Germinal center (tissue), 1 donor: ENCODE measurements at places on chromosomes 6 and 20.
A peak's percentile ranks its signal among the peaks of the same experiment; 100 is the strongest.

GRCh38 chr6:118387921-118388701, 160.0 kb upstream of the PLN start:
- DNase-seq = no peak

DNA sequence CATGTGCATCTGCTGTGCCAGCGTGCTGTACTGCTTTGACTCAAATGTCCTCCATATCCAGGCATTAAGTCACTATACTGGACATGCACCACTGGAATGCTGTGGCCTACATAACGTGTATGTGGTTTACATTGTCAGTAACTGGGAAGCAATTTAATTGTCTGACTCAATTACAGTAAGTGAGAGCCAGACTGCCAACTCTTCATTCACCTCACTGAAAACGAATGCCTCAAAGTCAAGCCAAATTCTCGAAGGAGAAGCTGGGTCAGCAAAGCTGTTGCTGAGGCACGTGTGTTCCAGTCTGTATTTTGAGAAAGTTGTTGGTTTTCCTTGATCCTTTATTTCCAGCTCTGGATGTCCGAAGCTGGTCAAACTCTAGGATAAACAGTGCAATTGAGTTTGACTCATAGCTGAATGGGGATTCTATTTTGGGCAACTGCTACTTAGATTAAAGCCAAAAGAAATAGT, 534.3 kb downstream of the COL12A1 start:
- DNase-seq = no peak

DNA sequence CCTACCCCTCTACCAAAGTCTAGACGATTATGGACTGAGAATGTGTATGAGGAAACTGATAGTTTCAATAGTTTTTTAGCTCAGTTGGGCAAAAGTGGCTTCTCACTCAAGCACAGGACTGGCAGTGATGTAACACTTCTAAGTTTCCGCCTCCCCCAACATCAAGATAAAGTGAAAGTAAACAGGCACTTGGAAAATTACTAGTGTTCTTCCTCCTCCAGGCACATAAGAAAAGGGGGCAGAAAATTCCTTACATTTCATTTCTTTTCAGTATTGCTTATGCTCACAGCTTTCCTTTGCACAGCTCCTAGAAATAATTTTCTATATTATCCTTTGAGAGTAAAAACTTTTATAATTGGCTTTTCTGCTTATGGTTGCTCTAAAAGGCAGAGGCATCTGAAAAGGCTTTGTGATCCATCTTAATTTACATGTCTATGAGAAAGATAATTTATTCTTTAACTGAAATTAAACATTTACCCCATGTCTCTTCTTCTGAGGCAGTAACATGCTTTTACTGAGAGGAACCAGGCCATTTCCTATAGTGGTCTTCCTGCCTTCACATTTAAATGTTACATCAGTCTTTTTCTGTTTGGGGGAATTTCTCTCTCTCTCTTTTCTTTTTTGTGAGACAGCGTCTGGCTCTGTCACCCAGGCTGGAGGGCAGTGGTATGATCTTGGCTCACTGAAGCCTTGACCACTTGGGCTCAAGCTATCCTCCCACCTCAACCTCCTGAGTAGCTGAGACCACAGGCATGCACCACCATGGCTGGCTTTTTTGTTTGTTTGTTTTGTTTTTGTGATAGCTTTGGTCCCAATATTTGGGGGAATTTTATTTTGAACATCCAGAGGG, 65.0 kb upstream of the EEF1A1 start:
- DNase-seq = peak; percentile 57

- no peak for DNase-seq
Observed at GRCh38 chr6:161644521-161644920, 370.7 kb upstream of the AGPAT4 start.

DNA sequence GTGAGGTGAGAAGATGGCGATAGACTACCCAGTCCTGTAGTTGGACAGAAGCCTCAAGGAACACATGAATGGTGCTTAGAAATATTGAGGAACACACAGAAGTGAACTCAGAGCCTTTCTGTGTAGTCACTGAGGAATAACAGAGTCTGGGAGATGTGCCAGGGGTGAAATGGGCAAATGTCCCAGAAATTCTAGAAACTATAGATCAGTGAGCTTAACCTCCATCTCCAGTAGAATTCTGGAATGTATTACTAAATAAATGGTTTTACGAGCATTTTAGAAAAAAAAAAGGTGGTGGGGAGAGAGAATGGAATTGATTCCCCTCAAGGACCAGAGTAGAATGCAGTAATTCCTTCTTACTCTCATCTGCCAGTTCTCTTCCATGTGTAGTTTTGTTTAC, 380.0 kb downstream of the LMBRD1 start:
- no peak for DNase-seq

GRCh38 chr6:134731615-134732014, 218.3 kb downstream of the ALDH8A1 start:
- no peak for DNase-seq

GRCh38 chr20:52936351-52937340, 35.5 kb upstream of the TSHZ2 start:
- no peak for DNase-seq

GRCh38 chr6:56582236-56582635, 60.5 kb downstream of the DST start:
- DNase-seq = no peak

GRCh38 chr6:22367346-22367745, 70.5 kb upstream of the PRL start:
- no peak for DNase-seq

GRCh38 chr6:166394036-166394892, 11.5 kb upstream of the MPC1 start:
- no peak for DNase-seq

GRCh38 chr6:127120023-127120786, 1.7 kb downstream of the RSPO3 start:
- DNase-seq = no peak

DNA sequence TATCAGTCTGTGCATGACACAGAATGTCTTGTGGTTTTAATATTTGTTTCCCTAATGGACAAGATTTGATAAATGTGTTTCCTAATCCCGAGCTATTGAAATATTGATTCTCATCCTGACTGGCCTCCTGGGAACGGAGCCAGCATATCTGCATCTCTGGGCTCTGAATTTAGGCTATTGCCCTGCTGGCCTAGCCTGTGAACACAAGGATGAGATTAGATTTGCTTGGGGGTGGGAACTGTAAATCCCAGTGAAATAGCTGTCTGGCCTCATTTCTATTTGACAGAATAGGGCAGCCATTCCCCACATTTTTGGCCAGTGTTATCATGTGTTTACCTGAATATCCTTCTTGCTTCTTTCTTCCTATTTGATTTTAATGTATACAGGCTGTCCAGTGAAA, 198.4 kb upstream of the SOX4 start:
- no peak for DNase-seq

- no peak for DNase-seq
Observed at GRCh38 chr20:57818418-57819181, 108.8 kb upstream of the PMEPA1 start.

- DNase-seq = no peak
Observed at GRCh38 chr6:11601776-11602605, 64.4 kb downstream of the TMEM170B start.

- DNase-seq = no peak
Observed at GRCh38 chr6:118584911-118585310, 36.8 kb downstream of the PLN start.

DNA sequence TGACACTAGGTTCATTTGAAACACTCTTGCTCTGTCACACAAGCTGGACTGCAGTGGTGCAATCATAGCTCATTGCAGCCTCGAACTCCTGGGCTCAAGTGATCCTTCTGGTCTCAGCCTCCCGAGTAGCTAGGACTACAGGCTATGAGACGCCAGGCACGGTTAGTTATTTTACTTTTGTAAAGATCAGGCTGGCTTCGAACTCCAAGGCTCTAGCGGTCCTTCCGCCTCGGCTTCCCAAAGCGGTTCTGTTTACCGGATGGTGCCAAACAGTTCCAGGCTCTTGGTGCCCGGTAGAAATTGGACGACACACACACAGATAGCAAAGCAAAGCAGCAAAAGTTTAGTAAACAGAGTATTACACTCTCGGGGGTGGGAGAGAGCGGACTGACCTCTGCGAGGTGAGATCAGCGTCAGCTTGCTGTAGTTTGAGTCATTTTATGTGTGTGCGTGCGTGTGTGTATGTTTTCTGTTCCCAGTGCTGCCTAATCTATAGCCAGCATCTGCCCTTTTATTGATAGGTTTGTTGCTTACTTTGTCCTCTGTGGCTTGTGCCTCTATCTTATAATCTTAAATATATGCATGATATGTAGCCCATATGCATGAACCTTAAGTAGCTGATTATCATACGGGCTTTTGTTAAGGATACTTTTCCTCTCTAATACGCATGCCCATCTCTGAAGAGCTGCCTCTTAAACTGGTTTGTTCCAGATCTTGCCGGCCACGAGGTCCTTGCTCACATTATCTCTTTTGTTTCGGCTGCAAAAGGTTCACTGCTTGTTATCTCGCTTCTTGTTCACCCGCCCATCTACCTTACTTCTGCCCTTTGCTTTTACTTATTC, 75.2 kb downstream of the OR2B2 start:
- DNase-seq = peak; percentile 60

- DNase-seq = peak; percentile 11
Observed at GRCh38 chr6:68638230-68638900, 3.3 kb downstream of the ADGRB3 start.

DNA sequence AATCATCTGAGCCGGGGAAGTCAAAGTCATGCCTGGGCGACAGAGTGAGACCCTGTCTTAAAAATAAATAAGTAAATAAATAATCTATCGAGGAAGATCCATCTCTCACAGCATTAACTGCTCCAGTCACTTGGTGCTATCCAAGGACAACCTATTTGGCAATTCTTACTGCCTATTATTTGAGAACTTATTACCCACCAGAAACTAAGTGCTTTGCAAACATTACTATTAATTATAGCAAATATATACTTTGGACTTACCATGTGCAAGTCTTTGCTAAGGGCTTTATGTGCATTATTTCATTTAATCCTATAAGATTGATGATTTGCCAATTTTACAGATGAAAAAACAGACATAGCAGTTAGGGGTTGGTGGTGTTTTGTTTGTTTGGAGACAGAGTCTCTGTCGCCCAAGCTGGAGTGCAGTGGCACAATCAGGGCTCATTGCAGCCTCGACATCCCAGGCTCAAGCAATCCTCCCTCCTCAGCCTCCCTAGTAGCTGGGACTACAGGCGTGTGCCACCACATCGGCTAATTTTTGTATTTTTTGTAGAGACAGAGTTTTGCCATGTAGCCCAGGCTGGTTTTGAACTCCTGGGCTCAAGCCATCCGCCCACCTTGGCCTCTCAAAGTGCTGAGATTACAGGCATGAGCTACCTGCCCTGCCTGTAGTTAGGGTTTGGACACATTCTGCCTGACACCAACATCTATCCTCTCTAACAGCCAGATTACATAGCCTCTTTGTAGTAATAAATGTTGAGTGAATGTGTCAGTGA, 933 bp upstream of the APOM start:
- no peak for DNase-seq

- DNase-seq = no peak
Observed at GRCh38 chr20:63895952-63896263, 982 bp downstream of the DNAJC5 start.

- no peak for DNase-seq
Observed at GRCh38 chr6:129969064-129969463, 49.3 kb upstream of the L3MBTL3 start.

DNA sequence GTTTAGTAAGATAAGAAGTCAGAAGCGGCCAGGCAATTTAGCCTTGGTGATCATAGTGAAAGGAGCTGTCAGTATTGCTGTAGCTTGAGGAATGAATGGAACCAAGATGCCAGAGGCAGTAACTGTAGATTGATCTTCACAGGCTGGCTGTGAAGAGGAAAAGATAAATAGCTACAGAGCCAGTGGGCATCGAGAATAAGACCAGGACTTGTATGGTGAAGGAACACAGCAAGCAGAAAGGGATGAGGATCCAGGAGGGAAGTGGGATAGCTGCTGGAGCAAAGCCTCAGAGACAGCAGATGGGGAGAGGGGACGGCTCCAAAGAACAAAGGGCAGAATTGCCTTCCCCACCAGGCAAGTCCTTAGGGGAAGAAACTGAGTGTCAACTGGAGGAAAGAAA, 294.4 kb upstream of the PLN start:
- DNase-seq = no peak

GRCh38 chr20:44309763-44310663, 989 bp downstream of the FITM2 start:
- DNase-seq = peak; percentile 13

- DNase-seq = no peak
Observed at GRCh38 chr6:85472744-85473143, 22.9 kb downstream of the NT5E start.

- no peak for DNase-seq
Observed at GRCh38 chr20:13297147-13297899, 76.2 kb downstream of the ISM1 start.

- no peak for DNase-seq
Observed at GRCh38 chr6:1708820-1709219, 99.1 kb downstream of the FOXC1 start.
